IPS-NIHi11 (cell line): ENCODE measurements at places on chromosomes 6 and 20.

- DNase-seq = no peak
Observed at GRCh38 chr20:24658920-24659660, 189.7 kb downstream of the SYNDIG1 start.

GRCh38 chr6:122408702-122409458 lies 9.4 kb downstream of the HSF2 start:
- DNase-seq = no peak

- no peak for DNase-seq
Observed at GRCh38 chr6:73696966-73697655, 1.1 kb downstream of the CD109 start.

DNA sequence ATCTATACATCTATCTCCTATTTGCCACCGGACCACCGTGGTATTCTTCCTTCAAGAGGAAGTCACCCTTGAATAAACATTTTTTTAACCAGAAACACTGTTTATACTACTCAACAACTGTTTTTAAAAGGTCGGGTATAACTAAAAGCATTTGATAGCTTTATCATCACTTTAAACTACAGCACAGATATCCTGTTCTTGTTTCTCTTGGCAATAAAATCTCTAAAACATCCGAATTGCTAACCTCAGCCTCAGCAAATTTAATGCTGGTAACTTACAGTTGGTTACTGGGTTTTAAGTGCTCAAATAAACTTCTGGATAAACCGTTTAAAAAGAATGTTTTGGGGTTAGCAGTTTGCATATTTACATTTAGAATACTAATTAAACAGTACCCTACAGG lies 20.4 kb downstream of the ZUP1 start:
- DNase-seq = no peak

GRCh38 chr20:56217829-56218228 lies 30.7 kb upstream of the MC3R start:
- DNase-seq = peak; percentile 8

- no peak for DNase-seq
Observed at GRCh38 chr6:16985513-16986284, 116.2 kb upstream of the STMND1 start.

GRCh38 chr20:6699921-6700562 lies 67.4 kb upstream of the BMP2 start:
- DNase-seq = no peak

DNA sequence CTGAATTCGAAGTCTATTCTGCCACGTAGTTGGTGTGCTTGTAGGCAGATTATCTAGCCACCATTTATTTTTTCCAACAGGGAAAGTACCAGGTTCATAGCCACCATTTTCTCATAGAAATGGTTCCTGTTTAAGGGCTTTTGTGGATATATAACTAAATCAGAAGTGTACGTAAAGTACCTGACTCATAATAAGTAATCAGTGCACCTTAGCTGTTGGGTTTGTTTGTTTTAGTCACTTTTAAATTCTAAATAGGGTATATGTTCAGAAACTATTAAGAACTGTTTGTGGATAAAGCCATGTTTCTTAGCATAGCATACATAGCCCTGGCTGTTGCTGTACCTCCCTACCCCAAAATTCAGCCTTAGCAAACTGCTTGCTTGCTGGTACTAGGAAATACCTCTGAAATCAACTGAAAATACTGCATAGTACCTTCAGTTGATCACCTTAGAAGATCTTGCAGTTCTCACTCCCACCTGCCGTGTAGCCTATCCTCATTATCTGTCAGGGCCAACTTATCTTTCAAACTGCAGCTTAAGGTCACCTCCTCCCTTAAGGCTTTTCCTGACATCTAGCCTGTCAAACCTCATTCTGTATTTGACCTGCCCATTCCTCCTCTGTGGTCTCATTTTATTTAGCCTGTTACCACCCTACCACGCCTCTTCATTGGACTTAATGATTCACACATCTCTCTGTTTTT lies 44.6 kb upstream of the COL10A1 start:
- no peak for DNase-seq

GRCh38 chr6:98836025-98836961 lies 1.9 kb downstream of the POU3F2 start:
- DNase-seq = peak; percentile 43

DNA sequence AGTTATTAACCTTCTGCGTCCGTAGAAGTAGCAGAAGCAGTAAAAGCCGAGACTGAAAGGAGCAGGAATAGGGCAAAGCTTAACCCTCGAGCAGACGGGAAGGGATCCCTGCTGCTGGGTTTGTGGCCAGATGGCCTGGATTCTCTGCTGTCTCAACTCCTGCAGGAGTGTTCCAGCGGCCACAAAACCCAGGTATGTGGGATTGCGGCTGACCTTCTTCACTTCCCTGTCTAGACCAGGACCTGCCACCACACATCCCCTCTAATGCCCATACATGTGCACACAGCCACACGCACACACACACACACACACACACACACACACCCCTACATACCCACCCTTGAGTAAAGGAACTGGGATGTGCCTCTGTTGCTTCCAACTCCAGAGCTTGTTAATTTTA lies 33.1 kb upstream of the TNFRSF21 start:
- DNase-seq = no peak

DNA sequence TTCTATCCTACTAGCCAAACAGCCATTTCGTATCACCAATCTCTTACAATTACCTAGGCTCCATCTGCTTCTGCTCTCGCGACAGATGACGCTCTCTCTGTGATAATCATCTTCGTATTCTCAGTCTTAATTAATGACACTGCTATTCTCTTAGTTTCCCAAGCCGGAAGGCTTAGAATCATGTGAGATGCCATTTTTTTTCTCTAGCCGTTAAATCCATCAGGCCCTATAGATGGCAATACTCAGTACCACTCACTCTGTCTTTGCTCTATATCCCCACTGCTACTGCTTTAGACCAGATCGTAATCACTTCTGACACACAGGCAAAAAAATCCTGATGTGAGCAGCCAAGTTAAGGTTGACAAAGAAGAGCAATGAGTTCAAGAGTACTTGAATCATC lies 2.1 kb upstream of the THEMIS start:
- DNase-seq = no peak

- DNase-seq = no peak
Observed at GRCh38 chr20:42595625-42596024, 594.1 kb downstream of the PTPRT start.

DNA sequence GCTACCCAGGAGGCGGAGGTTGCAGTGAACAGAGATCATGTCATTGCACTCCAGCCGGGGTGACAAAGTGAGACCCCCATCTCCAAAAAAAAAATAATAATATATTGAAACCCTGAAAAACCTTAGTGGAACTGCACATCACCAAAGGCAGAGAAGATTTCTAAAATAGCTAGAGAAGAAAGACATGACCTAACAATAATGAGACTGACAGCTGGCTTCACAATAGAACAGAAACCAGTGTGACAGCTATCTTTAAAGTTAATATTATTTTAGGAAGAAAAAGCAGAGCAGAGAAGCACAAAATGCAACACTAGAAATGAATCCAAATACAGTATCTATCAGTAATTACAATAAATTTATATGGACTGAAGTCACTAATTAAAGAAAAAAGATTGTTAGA lies 67.1 kb upstream of the FLRT3 start:
- DNase-seq = no peak

DNA sequence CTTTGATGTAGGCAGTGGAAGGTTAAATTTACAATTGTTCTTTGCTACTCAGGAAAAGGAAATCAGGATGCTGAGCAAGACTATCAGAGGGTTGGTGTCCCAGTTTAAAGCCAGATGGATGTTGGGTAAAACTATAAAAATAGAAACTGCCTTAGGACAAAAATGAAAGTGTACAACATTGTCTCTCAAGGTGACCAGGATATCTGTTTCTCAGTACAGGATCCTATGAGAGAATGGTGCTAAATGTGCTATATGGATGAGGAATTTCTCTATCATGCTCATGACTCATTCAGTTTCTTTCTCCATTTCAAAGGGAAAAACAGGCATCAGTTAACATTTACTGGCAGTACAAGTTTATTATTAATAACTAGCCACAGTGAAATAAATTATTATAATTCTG lies 534.2 kb upstream of the GJE1 start:
- no peak for DNase-seq

- no peak for DNase-seq
Observed at GRCh38 chr6:111676383-111676782, 70.7 kb upstream of the TRAF3IP2 start.

DNA sequence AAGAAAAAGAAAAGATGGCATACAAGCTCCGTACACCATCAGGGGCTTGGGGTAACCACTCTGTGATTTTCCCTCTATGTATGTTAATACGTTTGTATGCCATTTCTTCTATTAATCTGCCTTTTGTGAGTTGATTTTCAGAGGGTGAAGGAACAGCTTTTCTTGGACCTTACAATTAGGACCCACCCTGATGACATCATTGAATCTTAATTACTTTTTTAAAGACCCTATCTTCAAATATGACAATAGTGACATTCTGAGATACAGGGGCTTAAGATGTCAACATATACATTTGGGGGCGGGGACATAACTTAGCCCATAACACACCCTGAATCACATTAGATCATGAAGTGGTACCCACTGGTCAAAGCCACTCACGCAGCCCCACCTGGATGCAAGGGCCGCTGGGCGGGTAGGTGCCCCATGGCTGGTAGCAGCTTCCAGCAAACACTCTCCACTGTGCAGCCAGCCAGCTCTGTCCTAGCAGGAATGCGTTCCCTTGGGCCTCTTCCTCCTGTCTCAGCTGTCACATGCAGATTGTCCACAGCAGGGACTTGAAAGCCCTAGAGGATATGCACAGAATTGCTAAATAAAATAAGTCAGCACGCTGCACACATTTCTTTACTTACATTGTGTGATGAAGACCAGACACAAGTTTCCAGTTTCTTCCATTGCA lies 74.5 kb downstream of the FOXF2 start:
- DNase-seq = no peak

- peak; percentile 30 for DNase-seq
Observed at GRCh38 chr6:146543940-146544615, 445 bp downstream of the RAB32 start.

DNA sequence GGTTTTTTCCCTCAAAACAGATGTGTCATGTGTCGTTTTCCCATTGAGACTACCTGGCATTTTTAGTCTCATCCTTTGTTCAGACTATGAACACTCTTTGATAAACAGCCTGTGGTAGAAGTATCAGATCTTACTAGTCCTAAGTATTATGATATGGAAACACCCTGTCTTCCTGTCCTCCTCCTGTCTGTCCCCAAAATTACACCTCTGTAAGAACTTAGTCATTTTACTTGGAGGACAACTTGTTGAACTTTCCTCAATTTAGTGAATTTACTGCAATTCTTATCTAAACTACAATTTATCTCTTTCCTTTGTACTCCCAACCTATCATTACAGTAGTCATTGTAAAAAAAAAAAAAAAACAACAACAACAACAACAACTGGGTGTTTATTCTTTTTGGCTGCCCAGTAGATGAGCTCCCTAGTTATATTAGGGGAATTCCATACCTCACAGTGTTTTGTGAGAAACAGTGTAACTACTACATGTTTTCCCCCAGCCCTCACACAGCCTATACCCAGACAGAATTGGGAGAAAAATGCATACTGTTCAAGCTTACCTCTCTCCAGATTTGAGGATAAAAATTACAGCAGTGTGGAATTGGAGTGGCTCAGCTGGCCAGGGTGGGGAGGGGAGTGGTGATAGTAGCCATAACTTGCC lies 18.5 kb upstream of the ERVFRD-1 start:
- DNase-seq = no peak

DNA sequence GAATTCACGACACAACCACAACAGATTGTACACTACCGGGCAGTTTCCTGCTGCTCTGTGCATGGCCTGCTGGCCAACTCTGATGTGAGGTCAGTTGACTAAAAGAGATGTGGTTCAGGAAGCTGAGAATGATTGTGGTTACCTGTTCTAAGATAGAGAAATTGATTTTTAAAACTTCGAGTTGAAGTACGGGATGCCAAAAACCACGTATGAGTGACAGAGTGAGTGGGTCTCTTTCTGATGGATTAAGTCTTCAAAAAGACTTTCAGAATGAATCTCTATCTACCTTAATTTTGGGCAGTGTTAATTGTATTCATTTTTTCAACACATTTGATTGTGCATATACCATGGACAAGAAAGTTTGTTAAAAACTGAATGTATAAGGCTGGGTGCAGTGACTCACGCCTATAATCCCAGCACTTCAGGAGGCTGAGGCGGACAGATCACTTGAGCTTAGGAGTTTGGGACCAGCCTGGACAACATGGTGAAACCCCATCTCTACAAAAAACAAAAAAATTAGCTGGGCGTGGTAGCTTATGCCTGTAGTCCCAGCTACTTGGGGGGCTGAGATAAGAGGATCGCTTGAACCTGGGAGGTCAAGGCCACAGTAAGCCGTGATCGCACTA lies 121.2 kb downstream of the SGK1 start:
- no peak for DNase-seq

DNA sequence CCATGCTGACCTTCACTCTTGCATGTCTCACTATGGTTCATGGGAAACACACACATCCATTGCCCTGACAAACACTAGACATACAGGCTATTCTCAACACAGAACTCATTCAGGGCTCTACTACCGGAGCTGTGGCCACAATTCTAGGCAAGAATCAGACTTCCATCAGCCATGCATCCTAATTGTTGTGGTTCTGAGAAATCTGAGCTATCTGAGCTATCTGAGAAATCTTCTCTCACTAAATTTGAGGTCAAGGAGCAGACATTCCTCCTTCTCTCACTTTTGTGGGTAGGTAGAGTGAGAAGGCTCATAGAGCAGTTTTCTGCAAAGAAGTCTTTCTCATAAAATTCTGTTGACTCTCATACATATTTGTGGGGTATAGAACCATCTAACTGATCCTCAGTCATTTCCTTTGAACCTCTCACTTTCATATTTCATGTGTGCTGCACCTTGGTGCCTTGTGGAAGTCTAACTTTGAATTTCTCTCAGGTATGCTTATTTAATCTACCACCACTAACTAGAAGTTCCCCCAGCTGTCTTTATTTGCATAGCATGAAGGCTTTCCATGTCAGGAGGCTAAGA lies 43.6 kb downstream of the ADGRF1 start:
- no peak for DNase-seq

DNA sequence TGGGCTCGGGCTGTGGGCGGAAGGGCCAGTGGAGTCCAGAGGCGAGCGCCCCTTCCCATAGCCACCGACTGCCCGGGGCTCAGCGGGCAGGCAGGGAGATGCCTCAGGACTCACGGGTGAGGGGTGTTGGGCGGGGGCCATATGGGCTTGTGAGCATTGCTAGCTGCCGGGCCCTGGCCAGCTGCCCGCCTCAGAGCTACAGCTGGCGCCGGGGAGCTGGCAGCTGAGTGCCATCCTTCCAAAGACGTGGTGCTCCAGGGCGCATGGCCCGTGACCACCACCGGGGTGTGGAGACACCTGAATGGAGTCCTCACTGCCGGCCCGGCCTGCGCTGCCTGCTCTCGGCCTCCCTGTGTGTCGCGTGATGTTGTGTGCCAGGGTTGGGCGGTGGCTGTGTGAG lies 10.6 kb upstream of the RBBP8NL start:
- DNase-seq = no peak
